ENCODE measurements at places on chromosomes 13 and 19.

DNA sequence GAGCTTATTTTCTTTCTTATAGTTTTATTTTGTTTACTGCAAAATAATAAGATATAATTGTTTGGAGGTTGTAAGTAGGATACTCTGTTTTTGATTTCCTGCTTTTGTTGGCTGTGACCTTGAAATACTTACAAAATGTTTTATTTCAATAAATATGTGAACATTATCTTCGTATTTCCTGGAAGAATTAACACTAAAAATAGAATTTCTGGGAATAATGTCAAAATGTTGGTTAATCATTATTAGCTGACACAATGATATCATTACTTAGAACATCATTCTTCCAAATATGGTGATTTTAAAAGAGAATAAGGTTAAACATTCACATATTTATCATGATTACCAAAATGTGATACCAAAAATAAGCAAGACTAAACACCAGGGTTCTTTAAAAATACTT lies 1148.6 kb upstream of the PRR20A start:
- DNase-seq, result no peak

GRCh38 chr13:111886217-111886945 lies 180.6 kb upstream of the SOX1 start:
- DNase-seq, result no peak

GRCh38 chr13:49977992-49978391 lies 18.9 kb upstream of the TRIM13 start:
- DNase-seq, result no peak

DNA sequence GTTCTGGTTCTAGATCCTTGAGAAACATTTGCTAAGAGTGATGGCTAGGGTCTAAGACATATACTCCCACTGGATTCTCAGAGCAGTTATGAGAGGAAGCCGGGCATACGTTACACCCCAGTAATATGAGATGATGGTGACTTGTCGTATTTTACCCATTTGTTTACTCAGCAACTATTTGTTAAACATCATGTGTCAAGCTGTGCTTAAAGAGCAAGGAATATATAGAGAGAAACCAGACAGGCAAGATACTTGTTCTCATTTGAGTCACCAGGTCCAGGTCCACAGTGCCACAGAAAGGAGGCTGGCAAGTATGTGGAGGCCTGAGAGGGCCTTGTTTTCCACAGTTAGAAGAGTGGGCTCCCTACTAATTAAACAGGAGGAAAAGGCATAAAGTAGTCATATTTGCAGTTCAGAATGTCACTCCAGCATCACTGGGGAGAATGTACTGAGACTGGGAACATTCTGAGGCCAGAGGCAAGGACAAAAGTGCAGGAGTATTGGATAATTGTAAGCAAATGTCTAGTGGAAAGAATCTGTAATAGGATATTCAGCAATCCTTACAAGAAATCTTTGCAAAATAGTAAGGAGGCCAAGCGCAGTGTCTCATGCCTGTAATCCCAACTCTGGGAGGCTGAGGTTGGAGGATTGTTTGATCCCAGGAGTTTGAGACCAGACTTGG lies 142.2 kb downstream of the IRS2 start:
- DNase-seq, result no peak

- no peak for DNase-seq
Measured at GRCh38 chr13:33611121-33611805, 206.7 kb upstream of the RFC3 start.

- DNase-seq, result no peak
Measured at GRCh38 chr19:5386841-5387240, 46.2 kb upstream of the PTPRS start.
